ENCODE measurements at places on chromosomes 3 and 15. TPM values are rescaled to one million over a fixed set of nuclear protein-coding genes. Genes with fewer than 3 reads are reported as not detected.

DNA sequence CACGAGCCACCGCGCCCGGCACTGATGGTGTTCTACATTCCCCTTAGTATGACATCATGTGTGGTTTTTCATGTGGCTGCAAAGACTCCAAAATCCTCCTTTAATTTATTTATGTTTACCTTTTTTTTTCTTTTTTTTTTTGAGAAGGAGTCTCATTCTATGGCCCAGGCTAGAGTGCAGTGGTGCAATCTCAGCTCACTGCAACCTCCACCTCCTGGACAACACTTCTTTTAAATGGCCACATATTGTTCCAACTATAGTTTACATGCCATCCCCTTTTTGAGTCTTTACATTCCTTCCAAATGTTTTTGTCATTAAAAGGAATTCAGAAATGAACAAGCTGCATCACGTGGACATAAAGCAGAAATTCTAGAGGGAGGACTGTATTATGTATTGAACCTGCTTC lies 10.3 kb upstream of the CDV3 start:
- H3K4me1 ChIP-seq = no peaks in the 10 kb centered on the region
- H3K4me3 ChIP-seq = no peak overlapping the region
- H3K27me3 ChIP-seq = no peaks in the 10 kb centered on the region

DNA sequence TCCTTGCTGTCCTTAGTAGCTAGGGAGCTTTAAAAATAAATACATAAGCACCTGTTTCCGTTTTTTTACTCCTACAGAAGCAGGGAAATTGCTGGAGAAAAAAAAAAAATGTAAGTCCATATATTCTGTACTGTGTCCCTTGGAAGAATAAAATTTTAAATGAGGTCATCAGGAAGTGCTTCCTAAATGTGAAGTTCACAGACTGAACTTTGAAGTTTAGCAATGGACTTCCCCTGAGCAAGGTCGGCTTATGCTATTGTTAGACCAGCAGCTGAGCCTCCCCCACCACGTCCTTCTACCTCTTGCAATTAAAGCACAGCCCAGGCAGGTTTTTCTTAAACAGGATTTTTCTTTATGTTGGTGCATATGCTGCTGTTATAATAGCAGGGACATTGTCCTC lies 26.3 kb downstream of the LIPC start:
- H3K27ac ChIP-seq = no peak overlapping the region
- H3K36me3 ChIP-seq = no peaks in the 10 kb centered on the region
- no peak overlapping the region for H3K4me3 ChIP-seq
- peaks cover 2% of the 10 kb centered on the region for H3K27me3 ChIP-seq

ZBTB38 gene
- total RNA-seq = 9.3 TPM

DNA sequence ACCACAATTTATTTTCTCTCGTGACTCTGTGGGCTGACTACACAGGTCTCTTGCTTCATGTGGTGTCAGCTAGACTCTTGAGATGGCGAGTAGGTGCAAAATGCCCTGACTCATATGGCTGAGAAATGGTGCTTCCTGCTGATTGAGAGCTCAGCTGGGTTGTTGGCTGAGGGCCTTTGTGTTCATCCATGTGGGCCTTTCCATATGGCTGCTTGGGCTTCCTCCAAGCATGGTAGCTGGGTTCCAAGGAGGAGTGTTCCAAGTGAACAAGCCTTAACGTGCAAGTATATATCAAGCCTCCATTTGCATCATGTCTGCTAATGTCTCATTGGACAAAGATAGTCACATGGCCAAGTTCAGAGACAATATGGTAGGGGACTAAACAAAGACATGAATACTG lies 164.0 kb downstream of the PDCD6IP start:
- no peak overlapping the region for H3K27ac ChIP-seq
- no peak overlapping the region for H3K4me3 ChIP-seq
- no peak for DNase-seq
- no peaks in the 10 kb centered on the region for H3K36me3 ChIP-seq

- no peaks in the 10 kb centered on the region for H3K27me3 ChIP-seq
- no peaks in the 10 kb centered on the region for H3K4me1 ChIP-seq
- H3K27ac ChIP-seq = no peak overlapping the region
- DNase-seq = no peak
- H3K36me3 ChIP-seq = no peaks in the 10 kb centered on the region
Measured at GRCh38 chr3:61451841-61452240, 109.5 kb upstream of the PTPRG start.

- peaks cover 5% of the 10 kb centered on the region for H3K27me3 ChIP-seq
- no peak for DNase-seq
- H3K27ac ChIP-seq = no peak overlapping the region
- H3K36me3 ChIP-seq = no peaks in the 10 kb centered on the region
Measured at GRCh38 chr3:133460809-133461208, 61.0 kb downstream of the BFSP2 start.

GATA2 gene
- total RNA-seq = 3.6 TPM

- H3K4me3 ChIP-seq = no peak overlapping the region
- H3K36me3 ChIP-seq = no peaks in the 10 kb centered on the region
- no peak for DNase-seq
- no peak overlapping the region for H3K27ac ChIP-seq
Measured at GRCh38 chr15:98009971-98010370, 49.5 kb downstream of the ARRDC4 start.

- no peak overlapping the region for H3K4me3 ChIP-seq
- no peak overlapping the region for H3K27ac ChIP-seq
- H3K27me3 ChIP-seq = peaks cover 2% of the 10 kb centered on the region
- no peaks in the 10 kb centered on the region for H3K36me3 ChIP-seq
- no peak for DNase-seq
Measured at GRCh38 chr3:157300094-157300493, 136.6 kb upstream of the PTX3 start.

RCN2 gene
- total RNA-seq = 137 TPM

DNA sequence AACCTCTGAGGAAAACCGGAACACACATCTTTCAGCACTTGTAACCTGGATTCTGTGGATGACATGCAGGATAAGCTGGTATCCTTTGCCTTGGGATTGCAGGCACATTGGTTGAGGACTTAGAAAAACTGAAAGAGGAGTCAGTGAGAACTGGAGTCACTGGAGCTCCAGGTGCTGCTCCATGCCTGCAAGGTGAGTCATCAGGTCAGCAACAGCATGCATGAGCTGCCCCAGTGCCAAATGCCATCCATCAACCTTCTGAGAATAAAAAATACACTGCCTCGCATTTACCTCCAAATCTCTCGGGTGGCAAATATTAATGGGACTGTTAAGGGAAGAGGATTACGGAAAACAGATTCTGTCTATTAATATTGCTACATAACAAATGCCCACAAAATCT lies 729.1 kb downstream of the NTRK3 start:
- no peaks in the 10 kb centered on the region for H3K36me3 ChIP-seq
- H3K4me1 ChIP-seq = peaks cover 3% of the 10 kb centered on the region
- no peaks in the 10 kb centered on the region for H3K27me3 ChIP-seq
- no peak for DNase-seq

DNA sequence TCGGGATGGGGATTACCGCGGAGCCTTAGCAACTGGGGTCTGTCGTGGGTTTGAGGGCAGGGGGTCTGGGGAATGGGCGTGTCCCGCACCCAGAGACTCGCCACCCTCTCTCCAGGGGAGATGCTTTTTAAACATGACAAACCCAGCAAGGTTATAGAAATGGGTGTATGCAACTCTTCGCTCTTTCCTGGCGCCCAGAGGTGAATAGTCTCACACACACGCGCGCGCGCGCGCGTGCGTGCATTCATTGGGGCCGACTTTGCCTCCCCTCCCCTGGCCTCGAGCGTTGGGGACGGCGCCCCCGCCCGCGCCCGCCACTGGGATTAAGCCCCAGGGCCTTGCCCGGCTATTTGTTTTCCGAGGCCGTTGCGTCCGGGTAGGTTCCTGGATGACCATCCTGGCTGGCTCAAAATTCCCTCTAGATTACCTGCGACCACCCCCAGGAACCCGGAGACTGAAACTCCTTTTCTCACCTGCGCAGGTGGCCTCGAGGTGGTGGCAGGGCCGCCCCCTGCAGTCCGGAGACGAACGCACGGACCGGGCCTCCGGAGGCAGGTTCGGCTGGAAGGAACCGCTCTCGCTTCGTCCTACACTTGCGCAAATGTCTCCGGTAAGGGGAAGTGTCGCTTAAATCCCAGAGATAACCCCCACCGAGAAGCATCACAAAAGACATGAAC lies 777 bp downstream of the GPR160 start:
- H3K4me1 ChIP-seq = no peaks in the 10 kb centered on the region
- H3K36me3 ChIP-seq = no peaks in the 10 kb centered on the region
- no peak overlapping the region for H3K27ac ChIP-seq
- peak; percentile 21 for DNase-seq
- peaks cover 5% of the 10 kb centered on the region for H3K27me3 ChIP-seq

GRCh38 chr3:49248840-49249227 lies 28.2 kb downstream of the C3orf62 start:
- H3K4me3 ChIP-seq = no peak overlapping the region
- peaks cover 3% of the 10 kb centered on the region for H3K4me1 ChIP-seq
- no peak for DNase-seq
- no peaks in the 10 kb centered on the region for H3K36me3 ChIP-seq

- H3K4me1 ChIP-seq = no peaks in the 10 kb centered on the region
- H3K36me3 ChIP-seq = no peaks in the 10 kb centered on the region
- no peak for DNase-seq
- H3K4me3 ChIP-seq = no peak overlapping the region
Measured at GRCh38 chr3:295166-295565, 98.6 kb downstream of the CHL1 start.

DNA sequence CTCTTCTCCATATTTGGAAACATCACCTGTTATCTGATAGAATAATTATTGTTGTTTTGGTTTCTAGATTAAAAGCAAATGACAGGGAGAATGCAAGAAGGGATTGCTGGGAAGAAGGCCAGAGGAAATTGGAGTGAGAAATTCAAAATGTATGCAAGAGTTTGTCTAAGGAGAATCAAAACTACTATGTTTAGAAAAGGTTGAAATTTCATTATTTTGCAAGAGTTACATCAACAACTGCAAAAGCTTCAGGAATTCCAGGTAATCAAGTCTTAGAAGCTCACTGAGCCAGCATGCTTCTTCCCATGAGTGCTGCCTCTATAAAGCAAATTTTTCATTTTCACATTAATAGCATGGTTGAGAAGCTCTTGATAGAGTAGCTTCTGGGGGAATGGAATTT lies 177.2 kb upstream of the GBE1 start:
- DNase-seq = no peak
- peaks cover 5% of the 10 kb centered on the region for H3K36me3 ChIP-seq
- H3K4me3 ChIP-seq = no peak overlapping the region
- no peaks in the 10 kb centered on the region for H3K4me1 ChIP-seq
- no peak overlapping the region for H3K27ac ChIP-seq

DNA sequence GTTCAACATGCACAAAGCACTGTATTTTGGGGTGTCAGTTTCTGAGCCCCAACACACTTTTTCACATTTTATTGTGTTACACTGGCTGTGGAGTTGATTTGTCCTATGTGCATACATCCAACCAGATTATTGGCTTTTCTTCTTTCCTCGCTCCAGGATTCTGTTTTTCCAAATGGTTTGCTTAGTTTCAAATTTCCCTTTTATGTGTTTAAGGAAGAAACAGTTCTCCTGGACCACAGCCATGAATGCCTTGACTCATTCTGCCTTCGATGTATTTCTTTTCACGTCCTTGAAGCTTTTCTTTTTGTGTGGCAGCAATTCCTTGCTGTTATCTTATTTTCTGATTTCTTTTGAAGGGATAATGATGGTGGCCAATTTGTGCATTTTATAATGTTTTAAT lies 53.8 kb downstream of the CACNA2D3 start:
- no peak overlapping the region for H3K4me3 ChIP-seq
- peaks cover 4% of the 10 kb centered on the region for H3K27me3 ChIP-seq
- no peak overlapping the region for H3K27ac ChIP-seq
- H3K36me3 ChIP-seq = no peaks in the 10 kb centered on the region

DNA sequence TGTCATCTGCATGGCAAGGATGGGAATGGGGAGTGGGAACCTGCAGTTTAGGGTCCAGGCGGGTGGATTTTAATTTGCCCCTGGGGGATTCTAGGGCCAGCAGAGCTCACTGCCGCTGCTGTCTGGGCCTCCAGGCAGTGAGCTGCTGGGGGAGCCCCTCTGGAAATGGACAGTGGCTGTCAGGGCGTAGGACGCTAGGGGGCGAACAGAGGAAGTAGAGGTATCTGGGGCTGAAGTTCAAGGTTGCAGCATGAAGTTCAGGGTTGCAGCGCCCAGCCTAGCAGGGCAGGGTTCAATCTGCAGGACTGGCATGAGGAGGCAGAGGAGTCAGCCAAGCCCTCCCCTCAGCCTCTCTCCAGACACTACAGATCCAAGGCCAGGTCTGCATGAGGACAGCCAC lies 49.5 kb downstream of the APBA2 start:
- peaks cover 4% of the 10 kb centered on the region for H3K36me3 ChIP-seq
- peaks cover 42% of the 10 kb centered on the region for H3K4me1 ChIP-seq
- no peak overlapping the region for H3K4me3 ChIP-seq
- peaks cover 5% of the 10 kb centered on the region for H3K27me3 ChIP-seq
- H3K27ac ChIP-seq = no peak overlapping the region

DNA sequence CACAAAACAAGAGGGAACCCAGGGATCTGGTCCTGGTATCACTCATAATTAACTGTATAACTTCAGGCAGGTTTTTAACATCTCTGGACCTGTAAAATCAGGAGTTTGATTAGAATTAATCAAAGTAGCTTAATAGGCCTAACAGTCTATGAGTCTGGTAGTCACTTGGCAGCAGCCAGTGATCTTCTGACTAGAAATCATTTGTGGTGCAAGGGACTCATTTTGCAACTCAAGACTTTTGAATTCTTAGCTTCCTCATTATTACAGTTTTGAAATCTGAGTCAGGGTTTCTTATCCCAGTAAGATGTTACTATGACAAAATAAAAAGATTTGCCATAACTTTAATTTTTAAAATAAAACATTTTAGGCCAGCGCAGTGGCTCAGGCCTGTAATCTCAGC lies 70.8 kb downstream of the TMCC1 start:
- H3K27me3 ChIP-seq = no peaks in the 10 kb centered on the region
- DNase-seq = no peak
- no peak overlapping the region for H3K27ac ChIP-seq
- no peaks in the 10 kb centered on the region for H3K36me3 ChIP-seq
- H3K4me1 ChIP-seq = peaks cover under 1% of the 10 kb centered on the region

CRBN gene
- 52.6 TPM for total RNA-seq

ZNF717 gene
- 4.7 TPM for total RNA-seq

DNA sequence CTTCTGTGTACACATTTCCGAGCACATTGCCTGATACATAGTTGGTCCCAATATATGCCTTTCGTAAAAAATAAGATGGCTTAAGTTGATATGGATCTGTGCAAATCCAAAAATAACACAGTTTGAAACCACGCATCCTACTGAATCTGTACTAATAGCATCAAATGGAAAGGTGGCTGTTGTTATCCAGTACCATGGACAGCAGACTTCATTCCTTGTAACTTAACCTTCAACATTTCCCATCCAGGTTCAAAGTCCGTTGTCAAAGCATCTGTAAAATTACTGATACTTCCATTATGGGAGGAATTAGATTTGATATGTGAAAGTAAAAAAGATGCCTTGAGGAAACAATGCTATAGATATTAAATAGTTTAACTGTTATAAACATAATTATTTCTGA lies 65.5 kb upstream of the C3orf49 start:
- no peak overlapping the region for H3K4me3 ChIP-seq
- H3K4me1 ChIP-seq = no peaks in the 10 kb centered on the region
- H3K27ac ChIP-seq = no peak overlapping the region

Measured in glutamatergic neuron (in vitro differentiated cells).